ENCODE measurements at places on chromosomes 4 and X.

GRCh38 chr4:21952549-21952948 lies 4.0 kb upstream of the KCNIP4 start:
- DNase-seq = no peak

GRCh38 chrX:130170752-130171445 lies 863 bp upstream of the RAB33A start:
- peak; percentile 67 for DNase-seq

GRCh38 chrX:48573690-48574269 lies 504 bp upstream of the RBM3 start:
- peak; percentile 8 for DNase-seq

- peak; percentile 22 for DNase-seq
Observed at GRCh38 chr4:89939546-89939945, 44.9 kb downstream of the MMRN1 start.

- DNase-seq = no peak
Observed at GRCh38 chr4:119209077-119209476, 3.4 kb upstream of the USP53 start.

DNA sequence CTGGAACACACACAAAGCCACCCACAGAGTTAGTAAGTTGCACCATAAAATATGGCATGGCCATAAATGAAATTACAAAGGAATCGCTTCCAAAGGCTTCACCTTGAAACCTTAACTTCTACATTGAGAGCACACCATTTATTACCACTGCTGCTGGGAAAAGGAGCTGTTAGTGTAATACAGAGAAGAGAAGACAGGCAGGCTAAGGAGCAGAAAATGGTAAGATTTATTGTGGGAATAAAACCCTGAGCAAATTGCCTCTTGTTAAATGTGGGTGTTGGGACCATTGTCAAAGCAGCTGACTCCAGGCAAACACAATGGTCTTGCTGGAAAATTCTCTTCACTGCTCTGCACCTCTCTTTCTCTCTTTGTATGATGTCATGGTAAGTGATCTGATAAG lies 79.2 kb upstream of the NHS start:
- DNase-seq = no peak

DNA sequence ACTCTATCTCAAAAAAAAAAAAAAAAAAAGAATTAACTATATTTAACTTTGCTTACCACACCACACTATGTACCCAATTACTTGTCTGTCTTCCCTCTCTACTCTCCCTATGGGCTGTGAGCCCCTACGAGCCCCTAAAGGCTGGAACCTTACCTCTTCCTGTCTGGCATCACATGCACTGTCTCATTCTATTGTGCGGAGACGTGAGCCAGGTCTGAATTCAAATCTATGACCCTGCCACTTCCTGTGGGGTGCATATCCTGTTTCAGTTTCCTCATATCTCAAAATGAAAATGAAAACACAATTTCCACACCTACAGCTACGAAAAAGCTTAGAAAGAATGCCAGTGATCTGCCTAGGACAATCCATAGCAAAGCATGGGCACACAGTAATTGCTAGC lies 42.9 kb upstream of the HS3ST1 start:
- no peak for DNase-seq

DNA sequence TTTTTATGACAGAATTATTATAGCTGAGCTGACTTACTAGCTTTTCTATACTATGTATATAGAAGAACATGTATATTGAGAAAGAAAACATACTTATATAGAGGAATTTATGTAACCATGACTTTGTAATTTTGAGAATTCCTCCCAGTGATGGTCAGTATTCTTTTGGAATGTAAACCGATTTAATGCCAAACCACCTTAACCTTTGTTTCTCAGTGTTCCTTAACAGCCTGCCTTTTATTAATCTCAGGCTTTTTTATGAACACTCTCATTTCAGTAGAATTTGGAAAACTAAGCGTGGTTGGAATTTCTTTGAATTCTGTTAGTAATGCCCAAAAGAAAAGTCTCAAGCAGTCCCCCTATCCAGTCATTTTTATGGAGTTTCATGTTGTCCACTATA lies 47.0 kb downstream of the MOSPD2 start:
- no peak for DNase-seq

DNA sequence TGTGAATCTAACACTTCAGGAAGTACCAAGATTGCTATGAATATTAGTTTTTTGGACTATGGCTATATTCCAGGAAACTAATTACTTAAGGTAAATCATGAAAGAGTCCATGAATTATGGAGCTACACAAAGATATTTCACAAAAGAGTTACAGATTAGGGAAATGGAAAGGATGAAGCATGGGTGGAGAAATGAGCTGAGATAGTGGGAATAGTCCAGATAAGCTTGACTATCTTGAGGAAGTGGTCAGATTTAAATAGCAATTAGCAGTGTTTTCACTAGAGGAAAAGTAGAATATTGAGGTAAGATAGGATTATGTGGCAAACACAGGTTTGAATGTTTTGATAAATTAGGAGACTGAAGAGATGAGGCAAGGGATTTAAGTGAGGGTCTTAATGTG lies 42.1 kb upstream of the C1GALT1C1 start:
- DNase-seq = no peak

- DNase-seq = no peak
Observed at GRCh38 chrX:151088221-151088620, 88.2 kb upstream of the GPR50 start.

GRCh38 chr4:677431-678293 lies 3.3 kb downstream of the MYL5 start:
- no peak for DNase-seq

DNA sequence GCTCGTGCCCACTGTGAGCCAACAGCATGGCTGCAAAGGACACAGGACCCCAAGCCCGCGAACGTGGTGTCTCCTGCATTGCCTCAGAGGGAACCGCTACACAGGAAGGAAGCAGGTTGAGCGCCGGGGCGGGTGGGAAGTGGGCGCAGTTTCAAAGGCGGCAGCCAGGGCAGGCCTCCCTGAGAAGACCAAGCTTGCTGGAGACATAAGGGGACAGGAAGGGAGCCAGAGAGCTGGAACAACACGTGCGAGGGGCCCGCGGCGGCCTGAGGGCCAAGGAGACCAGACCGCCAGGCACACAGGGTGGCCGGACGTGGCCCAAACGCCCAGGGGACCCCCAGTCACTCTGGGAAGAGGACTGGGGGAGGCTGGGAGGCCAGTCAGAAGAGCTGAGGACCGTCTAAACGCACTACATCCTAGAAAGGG lies 32.0 kb downstream of the CTBP1 start:
- no peak for DNase-seq

DNA sequence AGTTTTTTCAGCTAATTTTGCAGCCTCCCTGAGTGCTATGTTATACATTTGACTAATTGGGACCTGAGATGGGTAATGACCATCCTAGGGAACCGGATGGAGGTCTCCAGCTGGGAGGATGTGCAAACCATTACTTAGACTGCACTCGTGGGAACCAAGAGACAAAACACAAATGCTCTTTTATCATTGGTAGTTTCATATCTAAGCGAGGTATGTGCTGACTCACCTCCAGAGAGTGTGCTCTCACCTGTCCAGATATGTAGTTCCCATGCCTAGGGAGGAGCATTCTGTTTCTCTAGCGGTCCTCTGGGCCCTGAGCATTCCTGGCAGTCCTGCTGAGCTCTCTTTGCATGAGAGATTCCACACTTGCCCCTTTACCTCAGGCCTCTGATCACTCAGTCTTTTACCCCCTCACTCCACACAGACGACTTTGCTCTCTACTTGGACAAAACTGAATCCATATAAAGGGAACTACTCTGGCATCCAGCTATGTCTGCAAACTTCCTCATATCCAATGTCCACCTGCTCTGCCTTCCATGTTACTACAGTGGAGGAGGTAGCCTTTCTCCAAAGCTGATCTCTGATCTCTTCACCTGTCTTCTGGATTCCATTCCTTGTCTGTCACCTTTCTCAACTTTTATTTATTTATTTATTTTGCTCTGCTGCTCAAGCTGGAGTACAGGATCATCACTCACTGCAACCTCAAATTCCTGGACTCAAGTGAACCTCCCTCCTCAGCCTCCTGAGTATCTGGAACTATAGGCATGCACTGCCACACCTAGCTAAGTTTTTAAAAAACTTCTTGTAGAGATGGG lies 88.4 kb downstream of the LRP2BP start:
- DNase-seq = no peak

GRCh38 chr4:165360041-165360695 lies 18.6 kb upstream of the CPE start:
- DNase-seq = no peak

DNA sequence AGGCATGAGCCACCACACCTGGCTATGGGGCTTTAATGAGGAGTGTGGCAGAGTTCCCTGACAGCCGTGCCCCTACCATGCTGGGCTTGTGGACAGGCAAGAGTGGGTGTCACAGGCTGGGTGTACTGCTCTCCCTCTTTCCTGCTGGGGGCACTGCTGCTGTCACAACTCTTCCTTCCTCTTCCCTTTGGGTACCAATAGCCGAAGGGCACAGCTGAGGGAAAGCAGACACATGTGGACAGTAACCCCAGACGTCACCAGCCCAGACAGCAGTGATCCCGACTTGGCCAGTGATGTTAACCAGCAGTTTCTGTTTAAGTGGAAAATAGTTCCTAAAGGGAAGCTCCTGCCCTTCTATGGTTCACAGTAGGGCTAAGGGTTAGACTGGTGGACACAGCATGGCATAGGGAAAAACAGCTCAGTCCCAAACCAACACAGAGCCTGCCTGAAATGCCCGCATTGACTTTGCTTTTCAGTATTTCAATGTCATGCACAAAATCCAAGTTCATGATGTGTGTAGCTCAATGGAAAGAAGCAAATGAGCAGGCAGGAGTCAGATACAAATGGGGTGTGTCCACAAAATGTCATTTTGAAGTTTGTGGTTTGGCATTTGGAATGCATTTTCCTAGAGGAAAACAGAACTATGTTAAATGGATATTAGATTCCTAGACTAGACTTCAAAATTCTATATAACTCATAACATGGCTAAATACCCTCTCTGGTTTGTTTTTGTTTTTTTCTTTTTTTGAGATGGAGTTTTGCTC lies 24.9 kb upstream of the DDX3X start:
- DNase-seq = no peak

GRCh38 chr4:161252520-161253141 lies 911.2 kb downstream of the FSTL5 start:
- peak; percentile 10 for DNase-seq

Measured in NCI-H1694 (cell line).